ENCODE measurements at places on chromosomes 6 and 20.
A peak's percentile ranks its signal among the peaks of the same experiment; 100 is the strongest.

DNA sequence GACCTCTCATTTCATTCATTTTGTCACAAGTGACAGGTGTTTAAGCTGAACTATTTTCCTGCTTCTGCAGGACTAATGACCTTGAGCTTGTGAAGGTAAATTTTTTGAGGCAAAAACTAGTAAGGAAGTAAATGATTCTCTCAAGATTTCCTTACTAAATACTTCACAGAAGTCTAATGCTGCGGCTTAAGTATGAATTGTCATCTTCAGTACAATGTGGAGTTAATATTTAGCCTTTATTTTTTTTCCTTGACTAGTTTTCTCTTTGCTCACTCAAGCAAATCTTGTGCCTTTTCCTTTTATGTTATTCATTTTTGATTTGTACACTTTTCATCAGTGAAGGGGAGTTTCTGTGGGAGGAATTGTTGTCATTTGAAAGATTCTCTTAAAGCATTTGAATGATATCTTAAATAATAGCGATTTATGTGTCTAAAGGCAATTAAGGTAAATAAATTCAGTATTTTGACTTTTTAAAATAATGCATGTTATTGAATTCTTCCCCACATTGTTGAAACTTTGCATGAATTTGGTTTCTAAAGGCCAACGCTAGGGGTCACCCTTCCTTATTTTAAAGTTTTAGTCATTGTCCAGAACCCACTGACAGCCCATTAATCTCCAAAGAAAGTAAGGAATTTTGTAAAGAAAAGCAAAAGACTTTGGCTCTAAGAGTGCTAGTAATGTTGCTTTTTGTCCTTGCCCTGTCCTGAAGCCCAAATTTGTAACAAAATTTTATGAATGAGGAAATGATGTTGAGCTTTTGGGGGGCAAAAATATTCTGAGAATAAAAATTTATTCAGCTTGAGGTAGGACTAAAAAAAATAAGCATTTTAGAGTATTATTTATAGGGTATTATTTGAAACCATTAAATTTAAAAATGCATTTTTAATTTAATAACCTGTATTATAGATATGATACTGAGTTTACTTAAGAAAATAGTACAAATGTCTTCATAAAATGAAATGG lies 157.4 kb upstream of the LAMA2 start:
- DNase-seq, result peak; percentile 51

- peak; percentile 34 for DNase-seq
Observed at GRCh38 chr6:5401845-5402738, 140.8 kb downstream of the FARS2 start.

DNA sequence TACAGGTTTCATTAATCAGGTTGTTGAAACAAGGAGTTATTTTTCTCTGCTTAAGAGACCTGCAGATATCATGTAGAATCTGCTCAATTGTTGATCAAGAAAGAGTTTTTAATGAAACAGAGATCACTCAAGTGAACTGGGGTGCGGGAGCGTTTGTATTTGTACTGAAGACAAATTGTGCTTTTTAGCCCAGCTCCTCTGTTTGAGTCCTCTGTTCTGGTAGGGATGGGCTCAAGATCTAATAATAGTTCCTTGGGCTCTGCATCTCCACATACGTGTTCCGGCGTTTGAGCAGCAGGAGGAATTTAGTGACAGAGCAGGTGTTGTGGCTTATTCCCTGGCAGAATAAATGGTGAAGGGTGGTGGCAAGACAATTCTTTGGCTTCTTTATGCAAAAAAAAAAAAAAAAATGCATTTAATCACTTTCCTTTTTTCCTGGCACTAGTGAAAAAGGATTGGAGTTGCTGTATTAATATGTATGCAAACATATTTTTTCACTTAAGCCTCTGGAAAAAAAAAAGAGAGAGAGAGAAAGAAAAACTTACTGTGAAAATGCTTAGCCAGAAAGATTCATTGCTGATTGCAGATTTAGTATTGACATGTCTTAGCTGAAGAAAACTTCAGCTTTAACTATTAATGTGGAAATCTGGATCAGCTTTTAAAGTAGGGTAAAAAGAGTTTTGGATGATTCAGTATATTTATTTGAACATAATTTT lies 4.0 kb downstream of the CITED2 start:
- no peak for DNase-seq

GRCh38 chr20:62805155-62805710 lies 598 bp downstream of the OGFR start:
- no peak for DNase-seq

DNA sequence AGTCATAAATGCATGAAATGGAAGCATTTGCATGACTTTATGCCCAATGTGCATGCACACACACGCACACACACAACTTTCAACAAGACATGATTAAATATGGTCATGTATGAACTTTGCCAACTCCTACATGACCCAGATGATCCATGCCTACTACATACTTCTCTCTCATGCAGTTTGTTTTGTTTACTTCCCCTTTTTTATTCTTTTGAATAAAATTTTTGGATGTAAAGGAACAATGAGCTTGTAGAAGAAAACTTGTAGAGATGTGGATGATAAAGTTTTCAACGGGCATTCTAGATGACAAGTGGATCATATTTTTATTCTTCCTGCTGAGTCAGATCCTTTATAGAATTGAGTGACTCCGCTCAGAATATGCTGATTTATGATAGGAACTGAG lies 50.8 kb upstream of the AIG1 start:
- DNase-seq, result no peak

DNA sequence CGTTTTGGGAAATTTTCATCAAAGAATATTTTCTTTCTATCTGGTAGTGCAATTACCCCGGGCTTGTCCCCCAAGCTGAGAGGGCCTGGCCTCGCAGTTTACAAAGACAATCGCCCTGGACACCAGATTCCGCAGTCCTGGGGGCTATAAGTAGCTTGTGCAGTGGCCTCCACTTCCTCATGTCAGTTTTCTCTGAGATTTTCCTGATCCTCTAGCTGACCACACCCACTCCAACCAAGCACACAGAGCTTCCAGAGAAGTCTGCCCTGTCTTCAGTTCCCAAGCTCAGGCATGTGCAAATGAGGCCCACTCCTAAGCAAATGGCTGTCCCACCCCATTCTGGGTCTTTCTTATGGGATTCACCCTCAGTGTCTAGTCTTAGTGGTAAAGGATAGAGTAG lies 245.3 kb downstream of the MAFB start:
- DNase-seq, result no peak

DNA sequence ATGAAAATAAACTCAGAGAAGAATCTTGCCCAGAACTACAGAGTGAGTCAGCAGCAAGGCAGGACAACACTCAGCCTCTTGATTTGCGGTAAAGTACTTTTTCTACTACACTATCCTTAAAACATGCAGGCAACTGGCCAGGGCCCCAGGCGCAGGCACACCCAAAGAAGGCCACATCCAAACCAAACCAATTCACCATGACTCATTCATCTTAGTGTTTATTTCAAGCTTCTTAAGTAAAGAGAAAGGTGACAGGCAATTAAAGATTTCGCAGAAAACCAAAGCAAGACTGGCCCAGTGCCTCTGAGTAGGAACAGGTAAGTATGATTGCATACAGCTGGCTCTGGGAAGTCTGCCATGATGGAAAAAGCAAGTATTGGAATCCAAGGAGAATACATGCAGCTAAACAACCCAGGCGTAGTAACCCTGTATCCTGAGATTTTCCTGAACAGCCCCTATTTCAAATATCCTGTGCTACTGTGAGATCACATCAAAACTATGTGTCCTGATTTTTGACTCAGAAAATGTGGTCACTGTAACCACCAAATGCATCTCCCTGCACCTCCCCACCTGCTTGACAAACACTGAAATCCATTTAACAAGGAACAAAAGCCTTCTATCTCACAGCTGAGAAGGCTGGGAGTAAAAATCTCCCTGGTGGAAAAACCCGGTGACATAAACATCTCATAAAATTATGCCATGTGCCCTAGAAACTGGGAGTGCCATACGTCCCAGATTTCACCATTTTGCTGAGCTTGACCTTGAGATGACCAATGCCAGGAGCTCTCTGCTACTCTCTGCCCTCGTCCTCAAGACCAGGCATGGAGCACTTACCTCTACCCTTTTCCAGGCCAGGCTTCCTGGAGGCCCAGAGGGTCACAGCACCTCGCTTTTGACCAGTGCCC lies 12.4 kb downstream of the WFDC3 start:
- peak; percentile 99 for DNase-seq

GRCh38 chr20:61159957-61160686 lies 91.9 kb upstream of the CDH4 start:
- DNase-seq, result no peak

DNA sequence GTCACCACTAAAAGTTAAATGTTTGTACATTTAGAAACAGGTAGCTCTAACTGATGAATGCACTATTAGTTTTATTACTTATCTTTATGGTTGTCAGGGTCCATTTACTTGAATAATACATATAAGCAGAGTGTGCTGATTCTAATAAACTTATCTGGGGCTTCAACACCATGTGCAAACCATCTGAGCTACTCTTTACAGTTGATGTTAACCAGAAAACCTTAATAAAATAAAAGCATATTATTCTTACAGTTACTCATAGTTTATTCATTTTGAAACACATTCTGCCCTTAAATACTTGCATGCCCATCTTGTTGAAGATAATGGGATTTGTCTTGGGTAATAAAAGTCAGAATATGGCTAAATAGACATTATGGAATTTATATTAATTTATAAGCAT lies 1042.2 kb downstream of the EPHA7 start:
- DNase-seq, result no peak

DNA sequence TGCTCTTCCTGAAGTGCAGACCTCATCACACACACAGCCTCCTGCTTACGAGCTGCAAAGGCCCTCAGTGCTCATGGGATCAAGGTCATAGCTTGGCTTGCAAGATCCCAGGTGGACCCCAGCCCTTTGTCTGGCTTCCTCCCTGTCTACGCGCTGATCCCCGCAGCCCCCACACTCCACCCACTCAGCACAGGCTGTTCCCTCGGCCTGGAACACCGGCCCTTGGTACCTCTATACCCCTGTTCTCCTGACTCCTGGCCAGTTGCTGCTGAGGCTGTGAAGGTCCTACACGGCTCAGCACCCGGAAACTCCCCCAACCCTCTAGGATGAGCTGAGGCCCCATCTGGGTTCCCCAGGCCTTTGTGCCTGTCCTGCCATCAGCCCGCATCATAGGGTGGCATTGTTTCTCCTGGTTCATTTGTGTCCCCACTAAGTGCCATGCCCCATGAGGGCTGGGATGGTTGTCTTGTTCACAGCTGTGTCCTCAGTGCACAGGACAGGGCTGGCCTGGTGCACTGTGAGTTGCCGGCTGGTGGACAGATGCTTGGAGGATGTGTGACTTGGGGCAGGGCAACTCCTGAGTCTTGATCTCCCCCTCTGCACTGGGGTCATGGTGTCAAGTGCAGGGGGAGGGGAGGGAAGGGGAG lies 57.0 kb downstream of the ADNP start:
- DNase-seq, result no peak

DNA sequence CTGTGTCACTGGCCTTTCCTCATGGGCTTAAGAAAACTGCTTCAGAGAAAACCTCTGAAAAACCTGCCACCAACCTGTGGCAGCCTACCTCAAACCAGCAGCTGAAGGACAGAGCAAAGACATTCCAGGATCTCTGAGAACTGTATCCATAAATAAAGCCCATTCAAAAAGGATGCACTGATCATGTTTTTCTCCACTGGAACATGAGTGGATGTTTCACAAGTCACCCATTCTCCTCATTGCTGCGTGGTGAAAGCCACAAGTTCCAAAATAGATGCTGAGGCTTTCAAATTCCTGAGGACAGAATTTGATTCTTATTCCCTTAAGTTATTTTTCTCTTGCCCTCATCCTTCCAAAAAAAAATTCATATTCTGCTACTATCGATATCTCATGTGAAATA lies 280.6 kb downstream of the KHDC1L start:
- no peak for DNase-seq

DNA sequence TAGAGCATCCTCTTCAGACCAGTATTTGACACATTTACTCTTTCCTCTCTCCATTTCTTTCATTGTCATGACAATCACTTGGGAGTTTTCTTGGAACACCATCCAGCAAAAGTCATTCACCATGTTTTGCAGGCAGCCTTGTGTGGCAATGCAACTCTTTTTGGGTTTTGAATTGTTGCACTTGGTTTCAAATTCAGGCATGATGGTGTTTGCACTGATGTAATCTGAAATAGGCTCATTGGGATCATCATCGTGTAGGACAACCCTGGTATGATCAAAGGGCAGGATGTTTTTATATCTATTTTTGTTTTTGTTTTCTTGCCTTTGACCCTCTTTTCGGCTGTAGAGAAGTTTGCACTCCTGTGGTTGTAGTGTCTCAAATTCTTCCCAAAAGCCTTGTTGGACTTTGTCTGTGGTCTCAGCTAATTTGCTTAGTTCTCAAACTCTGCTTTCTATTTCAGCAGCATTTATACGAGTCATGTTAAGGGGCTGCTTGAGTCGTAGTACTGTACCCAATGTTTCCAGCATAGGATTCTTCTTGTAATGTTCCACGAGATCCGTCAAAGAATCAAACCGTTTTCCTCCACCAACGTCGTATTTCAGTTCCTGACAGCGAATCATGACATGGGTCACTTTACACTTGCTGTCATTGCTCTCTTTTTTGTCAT lies 160.8 kb upstream of the TNFAIP3 start:
- DNase-seq, result no peak

- no peak for DNase-seq
Observed at GRCh38 chr20:58237318-58238132, 9.1 kb upstream of the ANKRD60 start.

- DNase-seq, result no peak
Observed at GRCh38 chr6:75077701-75078100, 128.2 kb downstream of the COL12A1 start.

DNA sequence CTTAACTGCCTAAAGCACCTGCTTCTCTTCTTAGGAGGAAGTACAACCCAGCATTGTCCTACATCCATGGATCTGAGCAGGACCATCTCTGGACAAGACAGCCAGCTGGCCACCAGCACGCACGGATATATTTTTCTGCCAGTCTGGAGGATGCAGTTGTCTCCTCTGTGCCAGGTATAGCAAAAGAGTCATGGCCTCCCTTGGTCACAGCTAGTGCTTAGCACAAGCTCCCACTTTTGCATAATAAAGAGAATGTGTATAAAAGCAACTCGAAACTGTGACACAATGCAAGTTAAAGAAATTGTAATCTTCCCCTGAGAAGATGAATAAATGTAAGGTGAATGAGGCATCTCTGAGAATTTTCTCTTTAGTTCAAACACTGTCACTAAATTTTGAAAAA lies 267.8 kb upstream of the MANEA start:
- DNase-seq, result no peak

GRCh38 chr6:11011787-11012234 lies 32.3 kb downstream of the ELOVL2 start:
- peak; percentile 87 for DNase-seq

- peak; percentile 89 for DNase-seq
Observed at GRCh38 chr6:137717074-137718073, 149.7 kb upstream of the TNFAIP3 start.

GRCh38 chr20:33709398-33709797 lies 10.7 kb downstream of the PXMP4 start:
- no peak for DNase-seq

Data from epithelial cell of esophagus (primary cell).